ENCODE measurements at places on chromosomes 16 and 17.

DNA sequence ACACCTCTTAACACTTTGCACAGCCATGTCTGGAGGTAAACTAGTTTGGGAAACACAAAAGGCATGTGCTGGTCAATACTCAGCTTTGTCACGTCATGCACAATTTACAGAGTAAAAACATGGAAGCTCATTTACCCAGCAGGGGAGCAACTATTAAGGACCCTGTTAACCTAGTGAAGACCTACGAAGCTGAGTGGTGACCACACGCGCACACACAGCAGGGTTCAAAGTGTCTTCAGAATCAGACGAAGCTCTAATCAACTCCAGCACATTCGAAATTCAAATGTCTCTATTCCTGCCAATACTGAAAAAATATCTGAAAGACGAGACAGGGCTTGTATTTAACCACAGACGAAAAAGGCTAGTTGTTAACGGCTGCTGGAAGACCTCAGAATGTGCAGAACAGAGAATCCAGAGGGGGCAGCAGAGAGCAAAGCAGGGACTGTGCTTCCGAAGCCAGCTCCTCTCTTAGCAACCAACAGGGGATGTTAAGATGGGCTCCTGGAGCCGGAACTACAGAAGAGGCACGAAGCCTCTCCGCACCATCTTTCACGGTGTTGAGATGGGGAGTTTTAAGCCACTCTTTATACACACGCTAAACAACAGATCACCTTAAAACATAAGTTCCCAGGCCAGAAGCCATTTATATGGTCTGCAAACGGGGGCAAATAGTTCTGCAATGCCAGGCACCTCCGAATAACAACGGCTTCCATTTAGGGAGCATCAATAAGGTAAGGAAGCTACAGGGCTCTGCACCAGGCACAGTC lies 45.7 kb downstream of the CMTM4 start:
- H3K27me3 ChIP-seq = no peaks in the 10 kb centered on the region
- H3K36me3 ChIP-seq = no peaks in the 10 kb centered on the region
- peak; percentile 94 for DNase-seq
- H3K4me3 ChIP-seq = no peak overlapping the region
- no peak overlapping the region for H3K27ac ChIP-seq
- H3K4me1 ChIP-seq = peaks cover 5% of the 10 kb centered on the region

DNA sequence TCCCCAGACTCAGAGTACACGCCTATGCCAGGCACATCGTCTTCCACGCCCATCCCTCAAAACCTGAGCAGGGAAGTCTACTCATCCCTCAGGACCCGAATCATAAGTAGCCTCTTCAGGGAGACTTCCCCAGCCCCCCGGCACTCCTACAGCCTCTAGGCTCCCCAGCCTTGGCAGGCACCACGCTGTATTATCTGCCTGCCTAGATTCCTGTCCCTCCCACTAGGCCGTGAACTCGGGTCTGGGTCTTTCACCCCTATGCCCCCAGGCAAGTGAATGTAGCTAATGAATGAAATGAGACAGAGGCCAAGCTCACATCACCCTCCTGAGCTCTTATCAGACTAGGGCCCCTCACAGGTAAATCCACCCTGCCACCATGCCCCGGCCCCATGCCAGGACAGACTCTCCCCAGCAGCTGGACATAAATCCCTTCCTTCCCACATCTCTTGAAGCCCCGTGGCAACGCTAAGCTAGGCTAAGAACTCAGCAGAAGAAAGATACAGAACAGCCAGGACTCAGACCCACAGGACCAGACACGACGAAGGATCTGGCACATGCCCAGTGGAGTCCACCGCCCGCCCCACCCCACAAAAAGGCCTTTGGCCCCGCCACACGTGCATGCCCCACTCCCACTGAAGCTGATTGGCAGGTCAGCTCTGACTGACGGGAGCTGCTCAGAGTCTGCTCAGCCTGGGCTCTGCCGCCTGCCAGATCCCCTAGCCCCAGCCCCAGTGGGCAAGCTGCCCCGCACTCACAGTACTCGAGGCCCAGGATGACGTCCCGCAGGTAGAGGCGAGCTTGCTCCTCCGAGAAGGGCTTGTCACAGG lies 13.0 kb downstream of the CAMKK1 start:
- H3K36me3 ChIP-seq = no peaks in the 10 kb centered on the region
- H3K27ac ChIP-seq = no peak overlapping the region
- DNase-seq = no peak

GRCh38 chr16:89920723-89921122 lies 2.1 kb downstream of the MC1R start:
- H3K4me3 ChIP-seq = no peak overlapping the region
- H3K36me3 ChIP-seq = no peaks in the 10 kb centered on the region
- no peaks in the 10 kb centered on the region for H3K27me3 ChIP-seq
- peaks cover 63% of the 10 kb centered on the region for H3K4me1 ChIP-seq

- H3K4me3 ChIP-seq = no peak overlapping the region
- no peak overlapping the region for H3K27ac ChIP-seq
- no peaks in the 10 kb centered on the region for H3K36me3 ChIP-seq
- H3K4me1 ChIP-seq = no peaks in the 10 kb centered on the region
- DNase-seq = no peak
These were observed 24.2 kb downstream of the MPG start for GRCh38 chr16:102060-102855.

DNA sequence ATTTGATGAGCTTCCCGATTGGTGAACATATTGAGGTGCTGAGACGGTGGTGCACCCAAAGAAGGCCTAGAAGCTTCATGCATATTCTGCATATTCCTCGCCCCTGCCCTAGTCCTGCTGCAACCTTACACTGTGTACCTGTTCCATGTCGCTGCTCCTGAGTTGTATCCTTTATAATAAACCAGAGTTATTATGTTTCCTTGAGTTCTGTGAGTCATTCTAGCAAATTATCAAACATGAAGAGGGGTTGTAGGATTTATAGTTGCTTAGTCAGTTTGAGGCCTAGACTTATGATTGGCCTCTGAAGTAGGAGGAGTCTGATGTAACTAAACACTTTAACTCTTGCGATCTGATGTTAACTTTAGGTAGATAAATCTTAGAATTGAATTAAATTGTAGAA lies 436.8 kb downstream of the CA10 start:
- no peaks in the 10 kb centered on the region for H3K36me3 ChIP-seq
- H3K27me3 ChIP-seq = no peaks in the 10 kb centered on the region
- no peak overlapping the region for H3K27ac ChIP-seq
- no peak for DNase-seq
- H3K4me3 ChIP-seq = no peak overlapping the region

DNA sequence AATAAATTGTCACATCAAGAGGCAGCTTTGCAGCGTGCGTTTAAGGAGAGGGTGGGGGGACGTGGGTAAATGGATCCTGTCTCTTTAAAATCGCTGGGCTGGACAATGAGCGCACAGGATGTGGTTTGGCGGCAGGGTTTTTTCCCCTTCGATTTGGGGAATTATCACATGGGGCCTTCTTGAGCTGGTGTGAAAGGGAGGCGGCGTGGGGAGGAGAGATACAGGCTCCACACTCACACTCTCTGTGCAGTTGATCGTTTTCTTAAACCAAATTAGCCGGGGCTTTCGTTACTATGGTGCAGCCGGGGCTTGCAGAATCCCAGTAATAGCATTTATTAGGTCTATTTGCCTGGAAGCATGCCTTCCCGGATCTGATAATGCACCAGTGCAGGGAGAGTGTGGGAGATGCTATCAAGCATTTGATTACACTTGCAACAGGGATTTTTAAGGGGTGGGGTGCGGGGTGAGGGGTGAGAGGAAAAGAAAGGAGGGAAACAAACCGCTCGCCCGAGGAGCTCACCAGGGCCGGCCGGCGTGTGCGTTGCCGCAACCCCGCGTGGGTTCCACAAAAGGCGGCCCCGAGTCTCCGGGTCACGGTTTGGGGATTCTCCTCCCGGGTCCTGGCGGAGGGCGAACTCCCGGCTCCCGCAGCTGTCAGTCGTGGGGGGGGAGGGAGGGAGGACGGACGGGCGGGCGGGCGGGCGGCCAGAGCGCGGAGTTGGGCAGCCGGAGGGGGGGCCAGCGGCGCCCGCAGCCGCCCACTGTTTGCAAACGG lies 58.8 kb upstream of the GSE1 start:
- peaks cover 46% of the 10 kb centered on the region for H3K4me1 ChIP-seq
- peaks cover 6% of the 10 kb centered on the region for H3K27me3 ChIP-seq

DNA sequence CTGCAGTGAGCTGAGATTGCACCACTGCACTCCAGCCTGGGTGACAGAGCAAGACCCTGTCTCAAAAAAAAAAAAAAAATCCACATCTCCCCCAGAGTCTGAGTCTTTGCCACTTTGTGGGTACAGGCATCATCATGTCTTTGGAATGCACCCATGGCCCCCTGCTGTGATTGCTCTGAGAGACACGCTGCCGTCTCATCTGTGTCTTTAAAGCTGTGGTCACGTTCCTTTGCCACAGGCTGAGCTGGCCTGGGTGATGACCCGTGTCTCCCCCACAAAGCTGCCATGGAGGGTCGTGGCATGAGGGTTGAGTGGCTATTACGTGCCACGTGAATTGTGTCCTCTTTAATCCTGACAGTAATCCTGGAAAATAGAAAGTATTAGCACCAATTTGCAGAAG lies 20.2 kb downstream of the CRISPLD2 start:
- H3K27ac ChIP-seq = no peak overlapping the region
- H3K27me3 ChIP-seq = no peaks in the 10 kb centered on the region

- no peaks in the 10 kb centered on the region for H3K4me1 ChIP-seq
- H3K4me3 ChIP-seq = no peak overlapping the region
- no peaks in the 10 kb centered on the region for H3K36me3 ChIP-seq
- H3K27me3 ChIP-seq = no peaks in the 10 kb centered on the region
These were observed 197.1 kb upstream of the PSMD7 start for GRCh38 chr16:74099530-74099929.

- H3K27ac ChIP-seq = no peak overlapping the region
- no peaks in the 10 kb centered on the region for H3K36me3 ChIP-seq
- H3K4me3 ChIP-seq = no peak overlapping the region
- H3K4me1 ChIP-seq = no peaks in the 10 kb centered on the region
- DNase-seq = no peak
These were observed 251.4 kb downstream of the HS3ST3B1 start for GRCh38 chr17:14552306-14552705.

DNA sequence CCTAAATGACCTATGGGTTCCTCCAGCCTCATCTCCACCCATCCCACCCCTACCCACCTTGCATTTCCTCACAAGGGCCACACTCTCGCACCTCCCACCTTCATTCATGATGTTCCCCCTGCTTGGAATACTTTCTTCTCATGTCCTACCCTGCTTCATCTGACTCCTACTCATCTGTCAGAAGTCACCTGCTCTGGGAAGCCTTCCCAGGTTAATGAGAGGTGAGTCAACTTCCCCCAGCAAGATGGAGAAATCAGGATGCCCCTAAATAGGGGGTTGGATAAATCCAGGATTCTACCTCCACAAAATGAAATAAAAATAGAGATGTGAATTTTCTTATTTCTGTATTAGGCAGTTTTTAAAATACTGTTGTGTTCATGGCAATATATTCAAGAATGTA lies 51.0 kb upstream of the WSB1 start:
- DNase-seq = no peak
- H3K27ac ChIP-seq = no peak overlapping the region
- no peaks in the 10 kb centered on the region for H3K36me3 ChIP-seq
- H3K4me1 ChIP-seq = peaks cover 16% of the 10 kb centered on the region
- H3K4me3 ChIP-seq = no peak overlapping the region
- no peaks in the 10 kb centered on the region for H3K27me3 ChIP-seq

GRCh38 chr17:81310949-81311550 lies 15.9 kb upstream of the SLC38A10 start:
- H3K27me3 ChIP-seq = no peaks in the 10 kb centered on the region
- DNase-seq = no peak
- no peak overlapping the region for H3K4me3 ChIP-seq
- H3K27ac ChIP-seq = no peak overlapping the region
- no peaks in the 10 kb centered on the region for H3K4me1 ChIP-seq
- H3K36me3 ChIP-seq = no peaks in the 10 kb centered on the region

DNA sequence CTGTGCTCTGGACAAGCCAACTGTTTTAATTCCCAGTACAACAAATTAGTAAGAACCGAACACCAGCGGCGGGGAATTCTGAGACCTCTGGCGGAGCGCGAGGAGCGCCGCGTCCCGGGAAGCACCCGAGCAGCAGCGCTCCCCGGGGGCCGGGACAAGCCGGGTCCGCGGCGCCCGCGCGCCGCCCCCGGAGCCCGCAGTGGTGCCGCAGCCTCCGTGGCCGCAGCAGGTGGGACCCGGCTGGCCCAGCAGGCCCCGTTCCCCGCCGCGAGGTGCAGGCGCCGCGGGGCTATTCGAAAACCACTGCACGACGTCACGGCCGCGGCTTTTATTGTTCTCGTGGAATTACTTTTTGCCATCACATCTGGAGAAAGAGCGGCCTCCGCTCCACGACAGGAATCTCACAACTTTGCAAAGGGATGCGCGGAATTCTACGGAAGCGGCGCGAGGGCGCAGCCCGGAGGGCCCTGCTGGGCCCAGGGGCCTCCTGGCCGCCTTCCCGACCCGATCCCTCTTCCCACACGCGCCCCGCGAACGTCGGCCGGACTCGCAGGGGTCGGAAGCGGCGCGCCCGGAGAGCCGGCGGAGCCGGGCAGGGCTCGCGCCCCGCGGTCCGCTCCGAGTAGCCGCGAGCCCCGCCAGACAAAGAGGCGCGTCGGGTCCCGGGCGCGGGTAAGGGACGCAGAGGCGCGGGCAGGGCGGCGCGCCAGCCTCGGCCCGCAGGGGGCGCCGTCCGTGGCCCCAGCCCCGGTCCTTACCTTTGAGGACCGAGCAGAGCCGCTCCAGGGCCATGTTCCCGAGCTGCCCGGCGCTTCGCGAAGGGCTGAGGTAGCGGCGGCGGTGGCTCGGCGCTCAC lies 696 bp downstream of the NETO2 start:
- DNase-seq = peak; percentile 91
- no peaks in the 10 kb centered on the region for H3K27me3 ChIP-seq
- peaks cover 19% of the 10 kb centered on the region for H3K36me3 ChIP-seq
- H3K4me3 ChIP-seq = peak overlapping the region; percentile 86
- peaks cover 45% of the 10 kb centered on the region for H3K4me1 ChIP-seq

GRCh38 chr17:17900615-17901520 lies 64.1 kb upstream of the SREBF1 start:
- no peak overlapping the region for H3K4me3 ChIP-seq
- H3K27ac ChIP-seq = no peak overlapping the region
- no peaks in the 10 kb centered on the region for H3K27me3 ChIP-seq

DNA sequence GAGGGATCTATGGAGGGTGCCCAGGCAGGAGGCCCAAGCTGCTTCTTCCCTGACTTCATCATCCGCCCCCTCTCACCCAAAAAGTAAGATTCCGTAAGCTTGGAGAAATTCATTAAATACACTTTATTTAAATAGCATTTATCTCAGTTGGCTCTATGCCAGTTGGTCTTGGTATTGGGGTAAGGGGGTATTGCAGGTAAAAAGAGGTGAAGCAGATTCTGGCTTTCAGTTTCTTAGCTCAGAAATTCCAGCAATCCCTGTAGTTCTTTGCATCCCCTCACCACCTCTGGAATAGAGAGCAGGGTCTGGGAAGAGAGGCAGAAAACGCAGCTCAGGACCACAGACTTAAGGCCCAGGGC lies 750 bp upstream of the ALDOC start:
- DNase-seq = peak; percentile 50
- H3K4me1 ChIP-seq = peaks cover 32% of the 10 kb centered on the region
- H3K36me3 ChIP-seq = peaks cover 37% of the 10 kb centered on the region
- H3K27me3 ChIP-seq = no peaks in the 10 kb centered on the region
- peak overlapping the region; percentile 80 for H3K27ac ChIP-seq
